ENCODE measurements at places on chromosomes 11 and 22.

- no peak for DNase-seq
Measured at GRCh38 chr11:60925868-60926267, 1.6 kb downstream of the TMEM132A start.

- DNase-seq = no peak
Measured at GRCh38 chr11:117662255-117662654, 134.8 kb downstream of the DSCAML1 start.

- no peak for DNase-seq
Measured at GRCh38 chr11:76629853-76630599, 40.5 kb downstream of the LRRC32 start.

GRCh38 chr11:92867913-92868619, 101.4 kb upstream of the MTNR1B start:
- DNase-seq = no peak

GRCh38 chr11:130513132-130513531, 64.7 kb downstream of the ADAMTS15 start:
- DNase-seq = no peak

All from stimulated activated naive CD4-positive, alpha-beta T cell (primary cell).